ENCODE measurements at places on chromosomes 5 and 9. TPM values are rescaled to one million over a fixed set of nuclear protein-coding genes. Genes with fewer than 3 reads are reported as not detected.

DNA sequence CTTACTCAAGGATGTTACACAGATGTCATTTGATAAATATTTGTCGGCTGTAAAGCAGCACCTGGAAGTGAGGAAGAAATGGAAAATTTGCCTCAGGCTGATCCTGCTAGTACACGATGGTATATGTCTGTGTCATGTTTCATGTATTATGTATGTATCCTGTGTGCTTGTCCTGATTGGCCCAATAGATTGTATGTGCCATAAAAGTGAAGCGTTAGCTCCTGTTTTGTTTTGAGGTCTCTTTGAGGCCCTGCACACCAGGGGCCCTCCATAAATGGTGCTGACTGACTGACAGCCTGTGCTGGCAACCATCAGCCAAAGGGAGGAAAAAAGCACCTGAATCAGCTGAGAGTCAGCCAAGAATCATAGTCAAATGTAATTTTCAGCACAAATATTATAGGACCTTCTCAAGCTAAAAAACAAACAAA is 11.8 kb upstream of the LNPEP start:
- peak; percentile 92 for DNase-seq

GRCh38 chr5:149203921-149204441 is 62.7 kb downstream of the ABLIM3 start:
- DNase-seq: peak; percentile 89

DNA sequence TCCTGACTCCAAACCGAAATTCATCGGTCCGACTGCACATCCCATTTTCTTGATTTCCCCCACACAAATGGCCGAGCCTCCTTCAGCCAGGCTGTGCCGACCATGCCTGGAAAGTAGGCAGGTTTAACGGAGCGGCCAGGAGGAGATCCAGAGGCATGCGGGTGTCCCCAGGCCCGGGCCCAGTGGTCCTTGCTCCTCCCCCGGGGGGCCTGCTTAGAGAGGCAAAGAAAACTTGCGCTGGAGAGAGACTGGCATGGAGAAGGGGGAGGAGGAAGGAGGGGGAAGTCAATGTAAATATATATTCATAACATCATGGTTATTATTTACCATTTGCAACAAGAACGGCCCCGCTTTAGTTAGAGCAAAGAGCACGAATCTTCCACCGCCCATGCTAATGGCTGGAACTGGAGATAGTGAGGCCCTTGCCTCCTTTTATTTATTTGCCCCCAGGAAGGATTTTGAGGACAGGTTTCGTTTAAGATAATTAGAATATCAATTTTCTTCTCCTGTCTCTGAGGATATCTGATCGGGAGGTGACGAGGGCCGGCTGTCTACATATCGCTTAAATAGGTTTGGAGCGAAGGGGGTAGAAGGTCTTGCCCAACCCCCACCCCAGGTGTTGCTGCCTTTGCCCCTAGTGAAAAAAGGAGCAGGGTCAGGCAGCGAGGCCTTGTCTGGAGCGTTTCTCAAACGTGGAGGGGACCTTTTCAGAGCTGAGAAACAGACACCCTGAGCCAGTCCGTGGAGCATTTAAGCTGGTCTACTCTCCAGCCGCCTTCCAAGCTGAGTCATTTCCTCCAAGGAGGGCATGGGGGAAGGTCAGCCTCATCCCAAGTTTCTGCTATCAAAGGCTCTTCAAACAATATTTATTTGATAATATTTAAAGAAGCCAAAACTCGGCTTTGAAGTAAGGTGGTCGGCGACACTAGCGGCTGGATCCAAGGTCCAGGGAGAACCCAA is 2.5 kb downstream of the BARHL1 start:
- DNase-seq: peak; percentile 22

DNA sequence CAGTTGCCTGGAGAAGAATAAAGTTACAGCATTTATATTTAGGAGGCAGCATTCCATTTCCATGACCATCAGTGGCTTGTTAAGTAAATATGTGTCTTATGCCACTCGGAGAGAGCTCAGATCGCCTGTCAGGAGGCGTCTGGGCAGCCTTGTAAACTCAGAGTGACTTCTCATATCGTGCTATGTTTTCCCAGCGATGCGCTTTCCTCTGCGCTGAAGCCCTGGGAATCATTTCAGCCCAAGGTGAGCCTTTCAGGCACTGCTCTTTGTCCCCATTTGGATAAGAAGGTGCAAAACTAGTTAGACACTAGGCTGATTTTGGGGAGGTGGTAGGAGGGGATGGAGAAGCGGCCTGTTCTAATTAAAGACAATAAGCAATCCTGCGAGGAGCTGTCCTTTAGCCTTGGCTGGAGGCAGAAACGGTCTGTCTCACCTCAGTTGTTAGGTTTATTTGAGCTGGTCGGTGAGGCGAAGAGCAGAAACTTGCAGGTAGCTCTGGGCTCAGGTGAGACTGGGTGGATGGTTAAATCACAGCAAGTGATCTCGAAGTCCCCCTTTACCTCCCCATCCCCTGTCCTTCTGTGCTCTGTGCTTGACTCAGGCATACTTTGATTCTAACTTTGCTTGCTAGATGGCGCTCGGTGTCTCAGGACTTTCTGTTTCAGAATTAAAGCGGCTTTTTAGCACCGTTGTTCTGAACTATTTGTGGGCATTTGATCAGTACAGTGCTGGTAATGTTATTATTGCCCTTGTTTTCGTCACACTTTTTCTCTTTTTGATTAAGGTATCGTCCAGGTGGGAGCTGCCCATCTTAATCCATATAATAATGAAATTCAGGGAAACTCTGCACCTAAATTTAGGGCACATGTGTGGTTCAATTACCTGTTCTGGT is 24.6 kb downstream of the NR2F1 start:
- DNase-seq: peak; percentile 38

- no peak for DNase-seq
Observed at GRCh38 chr9:34650816-34651215, 1.2 kb upstream of the IL11RA start.

TAF11L8 gene
- total RNA-seq: not detected

DNA sequence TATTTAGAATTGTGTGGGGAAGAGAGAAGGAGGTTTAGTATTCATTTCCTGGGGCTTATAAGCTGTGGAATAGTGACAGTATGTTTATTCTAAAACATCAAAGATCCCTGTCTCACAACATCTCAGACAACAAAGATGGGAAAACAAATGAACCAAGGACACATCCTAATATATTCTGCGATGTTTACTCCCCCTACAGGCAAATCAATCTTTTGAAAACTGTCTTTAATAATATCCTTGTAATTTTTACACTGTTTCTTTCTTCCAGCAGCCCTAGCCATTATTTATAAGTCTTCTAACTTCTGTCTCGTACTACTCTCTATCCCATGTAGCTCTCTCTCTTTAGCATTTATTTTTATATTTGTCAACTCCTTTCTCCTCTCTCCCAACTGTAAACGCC is 33.5 kb upstream of the TMEM252 start:
- DNase-seq: no peak

DNA sequence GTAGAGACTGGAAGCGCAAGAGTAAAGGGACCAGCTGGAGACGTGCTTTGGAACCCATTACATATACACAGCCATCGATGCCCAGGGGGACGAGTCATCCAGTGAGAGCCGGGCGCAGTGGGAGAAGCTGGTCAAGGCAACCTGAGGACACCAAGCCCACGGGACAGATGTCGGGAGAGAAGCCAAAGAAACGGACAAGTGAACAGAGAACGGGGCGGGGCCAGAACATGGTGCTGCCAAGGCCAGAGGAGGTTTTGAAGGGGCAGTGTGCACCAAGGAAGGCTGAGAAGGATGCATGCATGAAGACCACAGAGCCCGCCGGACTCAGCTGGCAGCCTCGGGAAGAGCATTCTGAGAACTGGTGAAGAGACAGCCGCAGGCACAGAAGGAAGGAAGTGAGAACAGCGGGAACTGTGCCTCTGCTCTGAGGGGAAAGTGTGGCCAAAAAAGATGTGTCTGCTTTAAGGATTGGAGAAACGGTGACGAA is 20.3 kb downstream of the CAMSAP1 start:
- DNase-seq: no peak

- DNase-seq: peak; percentile 78
Observed at GRCh38 chr9:75483636-75484035, 395.3 kb downstream of the OSTF1 start.

DNA sequence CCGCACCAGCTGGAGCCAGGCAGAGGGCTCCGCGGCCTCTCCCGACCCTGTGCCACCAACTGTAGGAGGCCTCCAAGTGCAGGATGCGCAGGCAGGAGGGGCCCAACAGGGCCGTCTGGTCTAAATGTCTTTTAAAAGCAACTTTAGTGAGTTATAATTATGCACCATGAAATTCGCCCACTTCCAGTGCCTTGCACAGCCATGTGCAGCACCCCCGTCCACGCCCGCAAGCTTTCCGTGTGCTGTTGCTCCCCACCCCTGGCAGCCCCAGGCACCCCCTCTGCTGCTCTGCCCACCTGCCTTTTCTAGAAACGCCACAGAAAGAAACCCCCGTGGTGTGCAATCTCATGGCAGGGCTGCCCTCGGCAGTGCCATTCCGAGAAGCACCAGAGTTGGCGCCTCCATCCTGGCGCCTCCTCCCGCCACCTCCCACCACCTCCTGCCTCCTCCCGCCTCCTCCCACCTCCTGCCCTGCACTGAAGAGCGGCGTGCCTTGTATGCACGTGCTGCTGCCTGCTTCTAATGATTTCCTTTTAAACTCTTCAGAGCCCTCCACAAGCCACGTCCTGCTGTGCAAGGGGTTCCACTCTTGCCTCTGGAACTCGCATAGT is 7.5 kb upstream of the SLC6A18 start:
- DNase-seq: no peak

DNA sequence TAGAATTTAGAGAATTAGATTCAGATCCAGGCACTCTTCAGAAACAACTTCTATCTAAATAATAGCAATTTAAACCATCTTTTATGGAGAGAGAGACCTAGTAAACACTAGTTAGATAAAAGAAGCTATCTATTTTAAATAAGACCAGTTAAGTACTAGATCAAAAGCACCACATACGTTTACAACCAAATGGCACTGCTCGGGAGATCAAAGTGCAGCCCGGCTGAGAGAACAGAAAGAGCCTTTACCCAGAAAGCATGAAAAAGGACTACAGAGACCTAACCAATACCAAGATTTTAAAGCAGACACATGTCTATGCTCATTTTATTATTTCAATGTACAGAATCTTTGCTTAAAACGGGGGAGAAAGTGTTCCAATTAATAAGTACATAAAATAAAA is 30.8 kb downstream of the LIX1 start:
- DNase-seq: no peak
